ENCODE measurements at places on chromosomes 5 and 9.

- DNase-seq, result peak; percentile 51
Measured at GRCh38 chr9:127927201-127927987, 3.2 kb downstream of the PIP5KL1 start.

- no peak for DNase-seq
Measured at GRCh38 chr9:97924386-97924785, 2.1 kb upstream of the TRMO start.

DNA sequence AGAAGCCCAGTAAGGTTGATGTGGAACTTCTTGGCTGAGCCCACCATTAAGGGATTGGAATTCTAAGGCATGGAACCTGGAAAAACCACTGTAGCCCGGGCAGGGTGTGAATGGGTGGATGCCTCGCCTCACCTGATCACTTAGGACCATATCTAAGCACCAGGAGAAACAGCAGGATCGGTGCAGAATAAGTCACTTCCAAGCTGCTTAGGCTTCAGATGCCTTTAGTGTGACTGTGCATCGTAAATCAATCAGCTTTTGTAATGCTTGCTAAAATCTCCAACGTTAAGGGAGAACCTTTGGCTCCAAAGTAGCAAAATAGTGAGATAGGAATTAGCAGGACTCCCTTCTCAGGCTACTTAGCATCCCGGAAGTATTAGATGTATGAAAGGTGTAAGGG is 103.9 kb upstream of the MEGF10 start:
- DNase-seq, result no peak

GRCh38 chr9:126932871-126933321 is 18.3 kb downstream of the RALGPS1 start:
- DNase-seq, result no peak

DNA sequence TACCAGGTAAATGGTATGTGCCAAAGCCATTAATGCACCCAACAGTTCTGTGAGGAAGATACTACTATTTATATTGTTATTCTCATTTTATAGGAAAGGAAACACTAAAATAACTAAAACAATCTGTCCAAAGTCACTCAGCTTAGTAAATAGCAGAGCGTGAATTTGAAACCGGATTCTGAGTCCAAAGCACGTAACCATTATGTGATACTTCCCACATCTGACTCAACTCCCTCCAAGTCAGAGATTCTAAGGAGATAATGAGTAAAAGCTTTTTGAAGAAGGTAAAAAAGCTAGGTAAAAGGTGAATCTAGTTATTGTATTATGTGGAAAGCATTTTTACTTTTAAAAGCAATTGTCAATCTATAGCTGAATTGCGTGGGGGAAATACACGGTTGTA is 208.9 kb downstream of the PBX3 start:
- DNase-seq, result no peak

- DNase-seq, result no peak
Measured at GRCh38 chr9:137147793-137148160, 8.8 kb downstream of the GRIN1 start.

DNA sequence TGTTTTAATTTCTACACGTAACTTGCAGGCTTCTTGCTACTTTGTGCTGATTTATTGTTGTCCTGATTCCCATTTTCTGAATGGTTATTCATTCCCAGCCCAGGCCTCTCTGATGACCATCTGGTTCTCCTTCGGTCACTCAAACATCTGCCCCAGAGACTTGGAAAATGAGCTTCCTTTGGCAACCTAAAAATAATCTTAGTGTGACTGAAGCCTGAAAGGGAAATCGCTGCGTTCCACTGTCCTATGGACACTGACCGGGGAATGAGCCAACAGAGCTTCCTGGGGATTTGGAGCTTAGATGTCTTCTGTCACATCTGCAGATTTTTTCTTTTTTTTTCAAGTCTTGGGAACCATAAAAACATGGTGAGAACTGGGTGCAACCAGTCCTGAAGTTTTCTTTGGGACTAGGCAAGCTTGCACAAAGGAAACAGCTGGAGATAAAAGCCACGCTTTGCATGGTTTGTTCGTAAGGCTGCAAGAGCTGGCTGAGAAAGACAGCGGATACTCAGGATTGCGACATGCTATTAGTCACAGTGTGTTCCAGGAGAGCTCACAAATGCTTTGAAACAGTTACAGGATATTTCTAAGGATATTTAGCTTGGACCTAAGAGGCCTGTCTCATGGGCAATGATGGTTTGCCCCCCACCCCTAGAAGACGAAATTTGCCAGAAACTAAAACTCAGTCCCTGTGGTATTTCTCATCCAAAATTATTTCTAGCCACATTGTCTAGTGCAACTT is 146.2 kb downstream of the GOLPH3 start:
- DNase-seq, result no peak

DNA sequence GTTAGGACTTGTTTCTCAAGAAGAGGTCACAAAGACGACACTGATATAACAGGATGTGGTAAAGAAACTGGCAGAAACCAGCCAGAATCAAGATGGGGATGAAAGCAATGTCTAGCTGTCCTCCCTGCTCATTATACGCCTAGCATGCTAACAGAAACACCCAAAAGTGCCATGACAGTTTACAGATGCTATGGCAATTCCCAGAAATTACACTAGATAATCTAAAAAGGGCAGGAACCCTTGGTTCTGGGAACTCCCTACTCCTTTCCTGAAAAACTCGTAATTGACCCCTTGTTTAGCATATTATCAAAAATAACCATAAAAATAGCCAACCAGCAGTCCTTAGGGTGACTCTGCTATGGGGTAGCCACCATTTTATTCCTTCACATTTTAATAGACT is 10.9 kb upstream of the MRPS30 start:
- DNase-seq, result no peak

DNA sequence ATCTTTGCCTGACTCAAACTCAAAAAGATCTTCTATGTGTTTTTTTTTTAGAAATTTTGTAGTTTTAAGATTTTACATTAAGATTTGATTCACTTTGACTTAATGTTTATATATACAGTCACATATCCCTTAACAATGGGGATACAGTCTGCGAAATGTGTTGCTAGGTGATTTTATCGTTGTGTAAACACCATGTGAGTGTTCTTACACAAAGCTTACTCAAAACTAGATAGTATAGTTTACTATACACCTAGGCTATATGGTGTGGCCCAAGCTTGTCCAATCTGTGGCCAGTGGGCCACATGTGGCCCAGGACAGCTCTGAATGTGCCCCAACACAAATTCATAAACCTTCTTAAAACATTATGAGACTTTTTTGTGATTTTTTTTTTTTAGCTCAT is 131.9 kb downstream of the CWC27 start:
- no peak for DNase-seq

- no peak for DNase-seq
Measured at GRCh38 chr5:17737092-17737491, 102.8 kb downstream of the TAF11L14 start.

DNA sequence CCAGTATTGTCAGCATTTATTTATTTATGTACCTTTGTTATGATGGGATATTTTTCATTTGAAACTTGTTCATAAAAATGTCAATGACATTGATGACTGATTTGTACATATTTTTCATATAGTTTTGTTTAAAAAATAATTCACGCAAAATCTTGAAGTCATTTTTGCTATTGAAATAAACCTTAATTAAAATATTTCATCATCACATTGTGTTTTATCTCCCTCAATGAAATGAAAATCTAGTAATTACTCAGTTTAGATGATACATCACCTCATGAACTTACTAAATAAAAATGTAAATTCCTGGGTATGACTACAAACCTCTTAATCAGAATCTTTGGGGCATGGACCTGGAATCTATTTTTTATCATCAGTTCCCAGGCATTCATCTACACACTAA is 89.6 kb downstream of the OSMR start:
- no peak for DNase-seq

GRCh38 chr5:133884569-133885311 is 83.7 kb downstream of the C5orf15 start:
- DNase-seq, result no peak

GRCh38 chr5:148746826-148747535 is 79.4 kb upstream of the ADRB2 start:
- DNase-seq, result no peak

- DNase-seq, result no peak
Measured at GRCh38 chr9:126999315-127000068, 84.9 kb downstream of the RALGPS1 start.

DNA sequence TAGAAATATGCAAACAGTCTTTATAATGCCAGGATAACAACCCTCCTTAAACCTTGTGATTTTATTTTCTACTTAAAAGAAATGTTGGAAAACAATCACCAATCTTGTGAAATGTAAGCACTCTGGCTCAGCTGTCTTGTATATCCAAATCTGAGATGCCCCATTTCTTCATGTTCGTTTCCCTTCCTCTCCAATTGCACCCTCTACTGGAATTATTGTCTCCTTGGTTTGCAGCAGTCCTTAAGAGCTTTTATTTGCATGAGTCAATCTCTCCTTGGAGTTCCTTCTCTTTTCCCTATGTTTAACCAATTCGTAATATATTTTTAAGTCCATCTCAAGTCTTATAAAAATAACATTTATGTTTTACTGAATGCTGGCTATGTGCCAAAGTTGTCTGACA is 362.0 kb upstream of the CDH10 start:
- DNase-seq, result no peak

- no peak for DNase-seq
Measured at GRCh38 chr9:99474186-99474585, 252.1 kb downstream of the SEC61B start.

- no peak for DNase-seq
Measured at GRCh38 chr5:144156767-144157171, 13.7 kb downstream of the YIPF5 start.

GRCh38 chr9:93967020-93967803 is 12.1 kb upstream of the BARX1 start:
- no peak for DNase-seq

DNA sequence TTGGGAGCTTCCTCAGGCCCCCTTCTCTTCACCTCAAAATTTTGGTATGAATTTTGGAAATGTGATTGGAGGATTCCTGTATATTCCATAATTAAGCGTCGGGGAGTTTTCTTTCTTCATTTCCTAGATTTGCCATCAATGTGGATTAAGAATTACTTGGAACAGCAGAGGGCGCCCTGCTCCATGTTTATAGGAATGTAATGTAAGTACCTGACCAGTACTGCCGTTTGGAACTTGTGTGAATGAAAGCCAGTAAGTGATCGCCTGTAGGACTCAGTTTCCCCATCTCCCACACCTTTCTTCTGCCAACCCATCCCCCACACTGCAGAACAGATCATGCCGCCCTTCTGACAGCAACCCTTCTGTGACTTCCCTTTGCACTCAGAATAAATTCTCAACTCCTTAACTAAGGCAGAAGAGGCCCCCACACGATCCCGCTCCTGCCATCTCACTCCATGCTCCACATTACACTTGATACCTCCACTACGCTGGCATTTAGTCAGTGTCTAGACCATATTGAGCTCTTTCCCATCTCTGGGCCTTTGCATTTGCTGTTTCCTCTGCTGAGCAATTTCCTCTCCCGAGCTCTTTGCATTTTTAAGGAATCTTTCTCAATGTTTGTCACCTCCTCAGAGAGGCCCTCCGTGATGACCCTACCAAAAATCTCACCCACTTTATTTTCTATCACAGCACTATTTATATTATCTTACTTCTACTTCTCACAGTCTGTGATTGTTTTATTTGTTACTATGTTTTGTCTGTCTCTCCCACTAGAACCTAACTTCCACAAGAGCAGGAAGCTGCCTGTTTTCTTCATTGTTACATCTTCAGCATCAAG is 79.5 kb upstream of the HTR4 start:
- DNase-seq, result peak; percentile 68

DNA sequence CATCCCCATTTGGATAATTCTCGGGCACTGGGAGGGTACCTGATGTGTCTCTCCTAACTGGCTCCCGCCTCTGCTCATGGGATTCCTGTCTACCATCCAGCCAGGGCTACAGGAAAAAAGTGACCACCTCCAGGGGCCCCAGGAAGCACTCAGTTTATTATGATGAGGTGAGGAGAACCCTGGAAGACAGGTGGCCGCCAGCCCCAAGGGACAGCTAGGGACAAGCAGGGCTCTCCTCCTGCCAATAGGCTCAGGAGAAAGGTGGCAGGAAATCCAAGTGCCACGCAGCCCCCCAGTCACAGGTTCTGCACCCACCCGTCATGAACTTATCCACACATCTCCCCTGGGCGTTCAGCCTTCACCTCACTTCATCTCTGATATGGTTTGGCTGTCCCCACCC is 61.5 kb upstream of the ZNF354A start:
- DNase-seq, result no peak

DNA sequence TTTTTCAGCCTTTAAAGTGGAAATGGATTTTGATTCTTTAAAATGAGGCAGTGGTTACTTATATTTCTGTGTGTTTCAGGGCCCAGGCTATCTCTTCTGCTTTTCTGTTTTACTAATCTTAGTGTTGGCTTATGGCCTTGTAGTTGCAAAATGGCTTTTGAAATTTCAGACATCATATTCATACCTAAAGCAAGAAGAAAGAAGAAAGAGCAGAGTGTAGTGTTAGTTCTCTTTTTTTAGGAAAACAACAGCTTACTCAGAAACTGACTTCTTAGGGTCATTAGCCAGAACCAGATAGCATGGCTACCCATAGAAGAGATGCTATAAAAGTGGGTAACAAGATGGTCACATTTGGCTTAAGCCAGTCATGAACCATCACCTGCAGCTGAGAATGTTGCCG is 20.9 kb downstream of the ZBED3 start:
- DNase-seq, result no peak

- no peak for DNase-seq
Measured at GRCh38 chr9:136249877-136250559, 4.4 kb upstream of the QSOX2 start.

DNA sequence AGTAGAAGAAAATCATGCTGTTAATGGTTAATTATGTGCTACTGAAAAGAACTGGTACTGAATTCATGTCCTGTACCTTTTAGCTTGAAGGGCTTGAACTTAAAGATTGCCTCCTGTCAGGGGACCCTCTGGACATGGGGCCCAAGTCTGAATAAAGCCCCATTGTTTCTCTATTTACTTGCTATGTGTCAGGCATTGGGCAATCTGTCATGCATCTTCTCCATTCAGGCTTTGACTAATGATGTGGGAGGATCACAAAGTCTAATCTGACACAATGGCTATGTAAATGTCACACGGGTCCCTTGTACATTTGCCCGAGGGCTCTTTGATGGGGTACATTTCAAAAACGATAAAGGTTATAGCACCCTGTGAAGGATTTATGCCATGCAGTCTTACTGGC is 64.0 kb upstream of the TUSC1 start:
- DNase-seq, result no peak

GRCh38 chr5:81779916-81780266 is 29.0 kb upstream of the SSBP2 start:
- no peak for DNase-seq

GRCh38 chr9:123064716-123065115 is 31.2 kb downstream of the GPR21 start:
- DNase-seq, result no peak

DNA sequence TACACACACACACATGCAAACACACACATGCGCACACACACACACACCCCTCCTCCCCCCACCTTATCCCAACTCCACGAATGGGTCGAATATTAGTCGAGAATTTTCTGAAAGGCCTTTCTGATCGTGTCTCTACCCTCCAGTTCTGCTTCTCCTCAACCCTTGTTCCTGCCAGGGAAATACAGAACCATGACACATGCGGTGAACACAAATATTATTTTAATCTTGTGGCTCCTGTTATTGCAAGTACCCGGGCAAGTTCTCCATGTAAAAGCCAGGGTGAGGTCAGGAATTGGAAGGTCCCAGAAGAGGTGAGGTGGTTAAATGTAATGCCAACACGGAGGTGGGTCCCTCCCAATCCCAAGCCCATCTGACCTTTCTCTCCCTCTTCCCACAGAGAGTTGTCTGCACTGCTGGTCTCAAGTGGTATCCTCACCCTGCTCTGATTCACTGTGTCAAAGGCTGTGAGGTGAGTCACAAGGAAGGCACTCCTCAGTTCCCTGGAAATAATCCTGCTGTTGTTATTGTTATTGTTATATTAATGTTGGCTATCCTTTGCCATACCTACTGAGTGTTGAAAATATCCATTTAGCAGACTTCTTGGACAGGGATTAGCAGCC is 223.7 kb downstream of the PAPPA start:
- no peak for DNase-seq

Data from activated gamma-delta T cell treated with anti-CD3 and anti-CD28 coated beads, Interleukin-2, amount 50 U/mL, for 16 hours (primary cell).